ENCODE measurements at places on chromosomes 1 and 21.

GRCh38 chr1:13917607-13918006, 217.6 kb downstream of the PRDM2 start:
- DNase-seq, result no peak
- H3K36me3 ChIP-seq, result peaks cover 2% of the 10 kb centered on the region
- H3K4me3 ChIP-seq, result no peak overlapping the region
- no peak overlapping the region for H3K27ac ChIP-seq
- peaks cover 4% of the 10 kb centered on the region for H3K27me3 ChIP-seq

- no peaks in the 10 kb centered on the region for H3K36me3 ChIP-seq
- no peak overlapping the region for H3K4me3 ChIP-seq
- H3K27ac ChIP-seq, result no peak overlapping the region
- H3K4me1 ChIP-seq, result no peaks in the 10 kb centered on the region
- H3K27me3 ChIP-seq, result no peaks in the 10 kb centered on the region
Measured at GRCh38 chr1:196372896-196373536, 235.2 kb downstream of the KCNT2 start.

DNA sequence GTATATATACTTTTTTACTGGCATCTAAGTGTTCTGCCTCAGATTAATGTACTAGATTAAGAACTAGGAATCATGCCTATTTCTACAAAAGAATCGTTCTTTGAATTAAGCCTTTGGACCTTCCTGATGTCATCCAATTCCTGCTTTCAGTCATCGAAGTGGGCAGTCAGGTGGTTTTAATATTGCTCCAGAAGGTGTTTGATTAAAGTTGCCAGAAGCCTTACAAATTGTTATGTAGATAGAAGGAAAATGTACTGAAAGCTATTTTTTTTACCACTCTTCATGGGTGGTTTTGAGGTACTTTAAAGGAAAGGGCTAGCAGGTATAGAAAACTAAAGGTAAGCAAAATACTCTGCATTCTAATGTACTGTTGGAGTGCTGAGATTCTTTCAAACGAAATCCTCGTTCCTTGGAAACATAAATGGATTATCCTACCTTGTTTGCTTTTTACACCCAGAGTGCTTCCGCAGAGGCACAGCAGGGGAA, 716 bp downstream of the CTBS start:
- no peaks in the 10 kb centered on the region for H3K36me3 ChIP-seq
- H3K27me3 ChIP-seq, result no peaks in the 10 kb centered on the region
- H3K4me1 ChIP-seq, result peaks cover 19% of the 10 kb centered on the region
- no peak for DNase-seq
- H3K4me3 ChIP-seq, result peak overlapping the region; percentile 96

GRCh38 chr1:45894331-45894730, 90.9 kb downstream of the MAST2 start:
- DNase-seq, result no peak
- H3K4me3 ChIP-seq, result no peak overlapping the region
- peaks cover 11% of the 10 kb centered on the region for H3K4me1 ChIP-seq
- no peak overlapping the region for H3K27ac ChIP-seq
- H3K36me3 ChIP-seq, result peaks cover 8% of the 10 kb centered on the region

- no peaks in the 10 kb centered on the region for H3K27me3 ChIP-seq
- no peak overlapping the region for H3K27ac ChIP-seq
- no peak overlapping the region for H3K4me3 ChIP-seq
- no peaks in the 10 kb centered on the region for H3K36me3 ChIP-seq
- no peaks in the 10 kb centered on the region for H3K4me1 ChIP-seq
Measured at GRCh38 chr1:198708761-198709525, 70.1 kb downstream of the PTPRC start.

- H3K27ac ChIP-seq, result no peak overlapping the region
- DNase-seq, result no peak
- H3K4me1 ChIP-seq, result peaks cover 17% of the 10 kb centered on the region
Measured at GRCh38 chr1:16442265-16442664, 1.7 kb downstream of the NECAP2 start.

DNA sequence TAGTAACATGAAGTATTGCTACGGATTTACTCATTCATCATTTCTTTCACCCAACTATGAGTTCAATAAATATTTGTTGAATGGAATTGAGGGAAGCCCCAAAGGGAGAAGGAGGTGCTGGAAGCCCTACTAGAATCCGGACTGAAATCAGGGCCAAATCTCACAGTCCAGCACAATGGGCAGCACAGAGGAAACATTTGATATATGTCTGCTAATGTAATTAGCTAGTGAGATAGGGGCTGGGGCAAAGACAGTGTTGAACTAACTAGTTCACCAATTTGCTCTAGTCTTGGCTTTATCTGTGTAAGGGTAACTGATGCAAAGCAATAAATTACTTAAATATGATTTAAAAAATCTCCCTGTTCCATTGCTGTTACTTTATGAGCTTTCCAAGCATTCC, 26.1 kb upstream of the SLC30A1 start:
- no peak for DNase-seq
- H3K27ac ChIP-seq, result no peak overlapping the region
- H3K4me1 ChIP-seq, result peaks cover 14% of the 10 kb centered on the region
- H3K4me3 ChIP-seq, result no peak overlapping the region
